Nephron progenitor cell (in vitro differentiated cells): ENCODE measurements at places on chromosomes 12 and 14.

DNA sequence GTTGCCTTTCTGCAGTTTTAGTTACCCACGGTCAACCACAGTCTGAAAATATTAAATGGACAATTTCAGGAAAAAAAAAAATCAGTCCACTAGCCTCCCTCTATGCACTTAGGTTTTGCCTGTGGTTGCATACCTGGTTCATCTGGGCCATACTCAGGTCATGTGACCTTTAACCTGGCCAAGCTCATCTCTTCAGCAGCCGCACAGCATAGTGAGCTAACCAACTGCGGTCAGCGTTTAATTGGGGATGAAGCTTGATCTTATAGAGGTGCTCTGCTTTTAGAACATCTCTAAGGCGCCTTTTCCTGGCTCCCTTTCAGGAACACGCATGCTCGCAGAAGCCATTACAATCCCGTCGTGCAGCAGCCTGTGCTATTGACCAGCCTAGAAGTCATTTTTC, 177.2 kb upstream of the HMGA2 start:
- no peak for DNase-seq
- H3K36me3 ChIP-seq = peaks cover 4% of the 10 kb centered on the region
- no peak overlapping the region for H3K27ac ChIP-seq
- H3K27me3 ChIP-seq = peaks cover 4% of the 10 kb centered on the region

DNA sequence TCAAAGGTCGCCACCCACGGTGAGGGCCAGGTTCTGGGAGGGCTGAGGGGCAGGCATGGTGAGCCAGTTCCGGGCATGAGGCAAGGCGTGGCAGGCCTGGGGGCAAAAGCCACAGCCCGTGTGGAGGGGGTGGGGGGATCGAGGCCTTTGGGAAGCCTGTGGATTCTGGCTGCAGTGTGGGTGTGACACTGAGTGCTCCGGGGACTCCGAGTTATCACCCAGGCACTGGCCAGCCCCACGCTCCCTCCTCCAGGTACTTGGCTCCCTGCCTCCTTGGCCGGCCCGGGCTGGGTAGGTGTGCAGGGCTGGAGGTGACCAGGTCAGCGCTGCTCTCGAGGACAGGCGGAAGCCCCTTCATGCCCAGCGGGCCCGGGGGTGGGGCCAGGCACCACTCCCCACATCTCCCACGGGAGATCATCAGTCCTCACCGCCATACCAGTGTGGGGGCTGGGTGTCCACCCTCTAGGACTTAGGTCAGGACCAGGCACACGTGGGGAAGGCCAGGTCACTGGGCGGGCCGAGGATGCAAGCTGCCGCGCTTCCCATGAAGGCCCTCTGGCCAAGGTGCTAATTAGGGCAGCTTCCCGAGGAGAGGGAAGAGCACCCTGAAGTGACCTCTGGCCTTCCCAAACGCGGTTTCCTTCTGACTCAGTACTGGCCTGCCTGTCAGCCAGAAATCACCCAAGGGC, 34.1 kb upstream of the TDRD9 start:
- peaks cover 6% of the 10 kb centered on the region for H3K36me3 ChIP-seq
- H3K4me3 ChIP-seq = no peak overlapping the region
- no peak overlapping the region for H3K27ac ChIP-seq
- peaks cover 9% of the 10 kb centered on the region for H3K4me1 ChIP-seq
- H3K27me3 ChIP-seq = peaks cover 5% of the 10 kb centered on the region

DNA sequence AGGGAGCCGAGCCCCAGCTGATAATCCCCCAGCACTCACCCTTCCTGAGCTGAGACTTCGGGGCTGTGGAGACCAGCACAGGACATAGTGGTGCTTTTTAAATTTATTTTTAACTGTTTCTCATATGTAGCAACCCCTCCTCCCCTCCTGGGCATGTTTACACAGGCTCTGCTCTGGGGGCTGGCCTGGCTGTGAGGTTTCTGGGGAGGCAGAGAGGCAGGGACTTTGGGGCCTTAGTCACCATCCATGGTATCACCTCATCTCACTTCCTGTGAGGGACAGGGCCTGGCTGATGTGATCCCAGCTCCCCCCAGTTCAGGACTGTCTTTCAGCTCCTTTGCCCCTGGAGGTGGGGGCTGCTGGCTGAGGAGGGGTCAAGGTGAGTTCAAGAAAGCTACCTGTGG, 20.4 kb downstream of the VASH1 start:
- H3K36me3 ChIP-seq = peaks cover 39% of the 10 kb centered on the region
- no peak overlapping the region for H3K4me3 ChIP-seq
- no peak for DNase-seq
- H3K4me1 ChIP-seq = peaks cover 38% of the 10 kb centered on the region

- peaks cover 15% of the 10 kb centered on the region for H3K4me1 ChIP-seq
- H3K27ac ChIP-seq = no peak overlapping the region
- no peak for DNase-seq
- H3K27me3 ChIP-seq = peaks cover 6% of the 10 kb centered on the region
These were observed 118.0 kb downstream of the GCH1 start for GRCh38 chr14:54784657-54785056.

- peaks cover 4% of the 10 kb centered on the region for H3K27me3 ChIP-seq
- H3K36me3 ChIP-seq = no peaks in the 10 kb centered on the region
- H3K4me3 ChIP-seq = no peak overlapping the region
These were observed 5.1 kb upstream of the TNFAIP2 start for GRCh38 chr14:103118018-103118662.

- peaks cover 43% of the 10 kb centered on the region for H3K4me1 ChIP-seq
- peaks cover 4% of the 10 kb centered on the region for H3K36me3 ChIP-seq
- no peak for DNase-seq
- no peaks in the 10 kb centered on the region for H3K27me3 ChIP-seq
- no peak overlapping the region for H3K4me3 ChIP-seq
- no peak overlapping the region for H3K27ac ChIP-seq
These were observed 67.4 kb downstream of the MED13L start for GRCh38 chr12:116210131-116210530.

GRCh38 chr12:2299206-2299605, 246.4 kb downstream of the CACNA1C start:
- H3K4me3 ChIP-seq = no peak overlapping the region
- peaks cover 21% of the 10 kb centered on the region for H3K27me3 ChIP-seq
- no peak overlapping the region for H3K27ac ChIP-seq
- no peaks in the 10 kb centered on the region for H3K36me3 ChIP-seq
- H3K4me1 ChIP-seq = peaks cover 73% of the 10 kb centered on the region
- no peak for DNase-seq
